Adipocyte (in vitro differentiated cells): ENCODE measurements at places on chromosomes 2 and 18.

GRCh38 chr2:166658901-166659300, 164.9 kb upstream of the SCN7A start:
- no peak for DNase-seq

GRCh38 chr18:10391506-10391905, 62.9 kb upstream of the APCDD1 start:
- no peak for DNase-seq

DNA sequence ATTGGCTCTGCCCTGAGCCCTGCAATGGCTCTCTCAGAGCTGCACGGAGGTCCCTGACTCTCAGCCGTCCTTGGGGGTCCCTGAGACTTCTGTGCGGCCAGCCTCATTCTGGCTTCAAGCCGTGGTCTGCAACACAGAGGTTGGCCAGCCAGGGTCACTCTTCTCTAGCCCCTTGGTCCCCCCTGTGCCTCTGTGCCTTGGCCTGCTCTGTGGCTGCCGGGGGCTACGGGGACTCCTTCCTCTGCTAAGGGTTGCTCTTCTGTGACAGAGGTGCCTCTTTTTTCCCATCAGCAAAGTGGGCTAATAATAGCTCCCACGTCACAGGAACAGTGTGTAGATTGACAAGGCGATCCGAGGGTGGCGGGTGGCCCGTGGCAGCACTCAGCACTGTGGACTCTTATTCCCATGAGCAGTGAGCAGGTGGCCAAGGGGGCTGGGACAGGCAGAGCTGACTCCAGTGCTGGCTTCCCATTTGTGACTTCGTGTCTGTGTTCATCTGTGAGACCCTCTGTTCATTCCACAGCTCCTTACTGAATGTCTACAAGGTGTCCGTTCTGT, 19.4 kb downstream of the INHBB start:
- DNase-seq, result no peak

DNA sequence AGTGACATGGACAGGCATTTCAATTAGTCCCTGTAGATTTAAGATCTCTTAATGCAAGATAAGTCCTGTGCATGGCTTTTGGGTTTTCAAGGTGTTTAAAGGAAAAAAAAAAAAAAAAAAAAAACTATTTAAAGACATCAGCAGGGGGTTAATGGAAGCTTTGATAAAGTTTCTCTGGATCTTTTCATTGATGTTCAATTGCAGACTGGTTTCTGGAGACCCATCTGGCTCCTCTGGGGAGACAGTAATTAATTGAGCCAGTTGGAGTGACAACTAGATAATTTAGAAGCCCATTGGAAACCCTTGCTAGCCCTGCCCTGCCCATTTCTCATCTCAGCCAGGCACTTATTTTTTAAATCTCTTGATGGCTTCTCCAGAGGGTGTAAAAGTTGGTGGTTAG, 98.7 kb downstream of the EPHA4 start:
- DNase-seq, result no peak

- DNase-seq, result no peak
Measured at GRCh38 chr2:7031547-7032245, 114.5 kb downstream of the RNF144A start.

GRCh38 chr18:2976218-2977132, 36.5 kb downstream of the LPIN2 start:
- DNase-seq, result no peak

GRCh38 chr18:75574187-75574586, 146.7 kb upstream of the SMIM21 start:
- no peak for DNase-seq

DNA sequence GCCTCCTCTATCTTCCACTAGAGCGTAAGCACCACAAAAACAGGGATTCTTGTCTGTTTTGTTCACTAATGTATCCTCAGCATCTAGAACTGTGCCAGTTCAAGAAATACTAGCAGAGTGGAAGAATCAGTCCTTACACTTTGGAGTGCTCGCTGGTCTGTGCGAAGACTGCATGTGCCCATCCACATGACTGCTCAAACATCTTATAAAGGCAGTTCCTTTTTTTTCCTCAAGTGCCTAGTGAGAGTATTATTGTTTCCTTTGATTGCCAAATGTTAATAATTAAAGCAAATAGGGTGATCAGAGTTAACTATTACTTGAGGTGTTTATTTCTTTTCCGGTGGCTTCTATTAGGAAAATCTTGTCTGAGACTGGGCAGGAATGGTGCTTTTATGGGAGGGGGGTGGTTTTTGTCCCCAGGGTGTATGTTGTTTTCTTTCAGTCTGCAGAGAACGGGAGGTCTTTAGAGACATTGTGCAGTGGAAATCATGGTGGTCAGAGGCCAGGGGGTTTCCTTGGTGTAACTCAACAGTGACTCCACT, 45.6 kb upstream of the ITGB6 start:
- DNase-seq, result no peak

DNA sequence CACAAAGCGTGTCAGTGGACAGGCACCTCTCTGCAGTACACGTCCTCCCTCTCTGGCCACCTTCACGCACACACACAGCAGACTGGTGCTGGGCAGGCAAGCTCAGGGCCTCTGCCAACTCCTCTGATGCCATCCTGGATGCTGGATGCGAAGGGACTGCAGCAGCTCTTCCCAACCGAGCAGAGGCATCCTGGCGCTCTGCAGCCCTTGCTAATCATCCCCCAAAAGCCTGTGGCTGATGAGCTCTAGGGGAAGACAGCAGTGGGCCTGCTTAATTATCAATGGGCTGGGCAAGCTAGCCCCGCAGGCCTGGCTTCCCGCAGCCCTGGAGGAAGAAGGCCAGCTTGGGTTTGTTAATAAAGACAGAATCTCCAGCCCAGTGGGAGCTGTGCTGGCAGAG, 71.3 kb upstream of the TEX51 start:
- DNase-seq, result no peak

- DNase-seq, result no peak
Measured at GRCh38 chr2:8160959-8161358, 520.9 kb upstream of the ID2 start.

DNA sequence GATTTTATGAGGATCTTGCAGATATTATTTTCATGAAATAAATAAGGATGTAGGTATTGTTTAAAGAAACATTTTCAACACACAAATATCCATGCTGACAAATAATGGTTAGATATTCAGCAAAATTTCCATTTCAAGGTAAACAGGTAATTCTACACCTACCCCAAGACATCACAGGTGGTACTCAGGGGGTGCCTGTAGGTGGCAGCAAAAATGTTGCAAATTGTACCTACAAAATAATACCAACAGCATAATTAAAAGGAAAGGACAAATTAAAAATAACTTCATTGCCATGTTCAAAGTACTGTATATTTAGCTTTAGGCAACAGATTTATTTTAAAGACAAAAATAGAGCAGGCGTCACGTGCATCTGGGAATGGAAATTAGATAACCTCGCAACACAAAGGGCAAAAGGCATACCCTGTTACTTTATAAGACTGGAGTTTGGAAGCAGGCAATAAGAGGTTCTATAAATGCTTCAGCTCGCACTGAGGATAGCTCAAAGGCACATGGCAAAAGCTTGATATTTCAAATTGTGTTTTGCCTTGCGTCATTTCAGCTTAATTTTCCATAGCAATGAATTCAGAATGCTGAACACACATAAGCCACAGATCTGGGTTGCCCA, 630.5 kb downstream of the TDRD15 start:
- no peak for DNase-seq

GRCh38 chr2:12705742-12706141, 11.0 kb upstream of the TRIB2 start:
- no peak for DNase-seq

GRCh38 chr18:62101321-62101721, 85.5 kb downstream of the PIGN start:
- peak; percentile 85 for DNase-seq

- DNase-seq, result no peak
Measured at GRCh38 chr2:202035941-202036372, 2.3 kb downstream of the FZD7 start.

GRCh38 chr18:23279931-23280330, 144.6 kb downstream of the CABLES1 start:
- no peak for DNase-seq

DNA sequence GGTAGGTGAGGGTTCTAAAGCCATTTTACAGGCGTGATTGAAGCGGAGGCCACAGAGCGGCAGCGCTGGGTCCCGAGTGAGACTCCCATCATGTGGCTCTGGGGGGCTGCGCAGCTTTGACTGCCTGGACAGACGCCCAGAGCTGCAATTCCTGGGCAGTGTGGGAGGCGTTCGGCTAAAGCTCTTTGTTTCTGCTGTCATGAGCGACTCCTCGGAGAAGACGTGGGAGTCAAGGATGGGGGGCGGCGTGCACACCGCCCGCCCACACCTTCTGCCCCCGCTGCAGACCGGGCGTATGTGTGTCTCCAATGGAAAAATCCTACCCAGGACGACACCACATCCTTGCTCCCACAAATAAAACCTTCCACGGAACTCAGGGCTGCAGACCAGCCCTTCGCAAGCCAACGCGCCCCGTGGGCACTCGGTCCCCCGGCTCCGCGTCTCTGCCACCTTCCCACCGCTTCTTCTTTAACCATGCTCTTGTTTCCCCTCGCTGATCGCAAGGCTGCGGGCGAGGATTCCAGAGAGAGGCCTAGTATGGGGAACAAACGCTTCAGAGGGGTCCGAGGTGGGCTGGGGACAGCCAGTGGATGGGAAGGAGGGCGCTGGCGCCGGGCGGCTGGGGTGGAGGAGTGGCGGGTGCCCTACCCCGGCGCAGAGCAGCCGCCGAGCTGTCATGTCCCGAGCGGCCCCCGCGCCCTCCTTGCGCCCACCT, 680 bp upstream of the LBH start:
- peak; percentile 58 for DNase-seq

DNA sequence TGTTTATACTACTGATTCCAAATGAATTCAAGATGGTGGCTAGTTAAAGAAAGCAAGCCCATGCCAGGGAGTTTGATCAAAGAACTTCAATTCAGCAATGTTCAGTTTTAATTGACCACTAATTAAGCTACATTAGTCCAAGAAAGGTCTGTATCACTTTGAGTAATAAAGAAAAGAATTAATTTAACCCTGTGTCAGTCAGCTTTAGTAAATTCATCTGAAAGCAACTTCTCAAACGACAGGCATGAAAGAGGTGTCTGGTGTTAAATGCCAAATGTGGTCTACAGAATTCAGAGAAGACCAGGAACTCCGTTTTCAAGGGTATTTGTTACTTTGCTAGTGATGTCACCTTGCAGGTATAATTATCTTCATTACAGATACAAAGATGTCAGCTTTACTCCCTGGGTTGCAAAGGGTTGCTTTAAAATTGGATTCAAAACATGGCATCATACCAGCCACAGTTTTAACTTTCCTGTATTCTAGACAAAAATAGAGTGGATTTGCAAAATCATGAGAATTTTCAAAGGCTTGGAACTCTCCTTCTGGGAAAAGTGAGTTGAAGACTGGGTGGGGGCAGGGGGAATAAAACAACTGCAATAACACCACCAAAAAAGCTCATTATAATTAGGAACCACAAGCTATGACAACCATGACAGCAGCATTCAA, 281.5 kb downstream of the TCF4 start:
- DNase-seq, result no peak

DNA sequence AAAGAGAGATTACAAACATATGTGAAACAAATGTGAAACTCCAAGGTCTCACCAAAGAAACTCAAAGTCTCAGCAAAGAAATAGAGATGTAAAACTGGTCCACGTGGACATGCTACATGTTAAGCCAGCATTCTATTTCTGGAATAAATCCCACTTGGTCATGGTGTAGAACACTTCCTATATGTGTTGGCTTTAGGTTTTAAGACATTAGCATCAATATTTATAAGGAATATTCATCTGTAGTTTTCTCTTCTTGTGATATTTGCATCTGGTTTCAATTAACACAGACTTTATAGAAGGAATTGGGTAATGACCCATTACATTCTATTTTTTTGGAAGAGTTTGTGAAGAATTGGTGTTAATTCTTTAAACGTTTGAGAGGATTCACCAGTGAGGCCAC, 133.1 kb downstream of the COPS8 start:
- peak; percentile 79 for DNase-seq

DNA sequence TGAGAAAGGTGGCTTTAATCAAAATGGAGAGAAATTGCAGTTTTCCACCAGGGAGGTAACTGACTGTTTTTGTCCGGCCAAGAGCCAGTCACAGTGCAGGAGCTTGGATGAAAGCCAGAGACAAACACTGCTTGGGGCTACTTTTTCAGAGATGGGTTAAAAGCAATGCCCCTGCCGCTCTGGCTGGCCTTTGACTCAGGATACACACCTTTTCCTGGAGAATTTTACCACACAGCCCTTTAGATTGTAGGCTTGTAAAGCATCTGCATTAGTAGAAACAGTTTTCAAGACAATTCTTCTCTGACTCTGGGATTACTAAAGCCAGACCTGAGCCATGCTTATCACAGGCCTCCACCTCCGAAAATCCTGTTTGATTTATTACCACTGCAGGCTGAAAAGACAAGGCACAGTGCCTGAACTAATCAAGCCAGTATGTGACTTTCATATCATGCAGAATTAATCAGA, 79.7 kb downstream of the CCBE1 start:
- DNase-seq, result no peak

DNA sequence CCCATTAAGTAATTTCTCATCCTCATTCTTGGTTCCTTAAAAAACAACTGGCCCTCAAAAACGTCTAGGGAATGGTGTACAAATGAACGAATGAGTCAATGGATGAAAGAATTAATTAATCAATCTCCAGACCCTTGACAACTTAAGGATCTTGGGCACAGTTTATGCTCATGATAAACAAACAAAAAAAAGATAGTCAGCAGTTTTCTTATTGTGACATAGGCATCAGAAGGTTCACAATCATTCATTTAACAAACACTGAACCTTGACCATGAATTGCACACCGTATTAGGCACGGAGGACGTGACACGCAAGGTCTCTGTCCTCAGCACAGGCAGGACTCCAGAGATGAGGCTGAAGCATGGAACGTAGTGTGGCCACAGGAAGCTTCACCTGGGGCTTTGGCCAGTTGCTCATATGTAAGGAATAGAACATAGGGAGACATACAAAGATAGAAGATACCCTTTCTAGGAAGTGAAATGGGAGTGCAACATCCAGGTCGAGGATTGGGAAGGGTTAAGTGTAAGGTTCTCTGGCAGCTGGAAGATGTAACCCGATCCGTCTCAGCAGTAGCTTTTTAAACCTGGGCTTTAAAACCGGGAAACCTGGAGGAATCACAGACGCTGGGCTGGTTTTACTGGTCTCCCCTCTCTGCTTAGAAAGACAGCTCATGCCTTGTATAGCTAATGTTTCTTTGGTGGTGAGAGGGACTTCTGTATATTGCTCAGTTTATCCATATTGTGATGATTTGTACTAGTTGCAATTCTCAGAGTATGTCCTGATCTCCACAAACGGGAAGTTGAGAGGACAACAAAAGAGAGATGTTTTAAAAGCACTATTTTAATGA, 8.9 kb upstream of the LTBP1 start:
- DNase-seq, result peak; percentile 20

GRCh38 chr2:8611700-8612099, 70.2 kb upstream of the ID2 start:
- DNase-seq, result no peak

- peak; percentile 89 for DNase-seq
Measured at GRCh38 chr18:8982416-8983183, 119.9 kb upstream of the NDUFV2 start.
